ENCODE measurements at places on chromosomes 1 and 21. TPM values are rescaled to one million over a fixed set of nuclear protein-coding genes. Genes with fewer than 3 reads are reported as not detected.

GRCh38 chr21:28833182-28833581 is 159.5 kb downstream of the LTN1 start:
- no peak for DNase-seq

Gene ZNF695
- 4.7 TPM for polyA plus RNA-seq

GRCh38 chr1:5373281-5373680 is 618.9 kb downstream of the NPHP4 start:
- DNase-seq: no peak

DNA sequence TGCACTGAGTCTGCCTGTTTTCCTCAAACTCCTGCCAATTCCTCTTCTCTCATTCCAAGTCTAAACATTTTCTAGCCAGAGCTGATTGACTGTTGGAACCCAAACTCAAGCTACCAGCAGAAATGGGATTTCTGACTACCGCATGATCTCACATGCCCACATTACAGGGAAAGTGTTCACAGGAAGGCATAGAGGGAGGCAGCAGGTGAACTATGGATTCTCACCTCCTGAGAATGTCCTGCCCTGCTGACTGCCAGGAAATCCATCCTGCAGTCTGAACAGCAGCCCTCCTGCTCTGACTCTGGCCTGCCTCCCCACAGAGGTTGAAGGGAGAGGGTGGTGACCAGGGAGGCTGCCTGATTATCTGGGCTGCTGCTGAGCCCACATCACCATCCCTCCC is 22.5 kb downstream of the IQGAP3 start:
- no peak for DNase-seq

- no peak for DNase-seq
These were observed 208.1 kb upstream of the MAP1LC3C start for GRCh38 chr1:242206994-242207393.

Measured in right renal pelvis (tissue), 4 donors.